MM.1S (cell line): ENCODE measurements at places on chromosomes 13 and 19.

DNA sequence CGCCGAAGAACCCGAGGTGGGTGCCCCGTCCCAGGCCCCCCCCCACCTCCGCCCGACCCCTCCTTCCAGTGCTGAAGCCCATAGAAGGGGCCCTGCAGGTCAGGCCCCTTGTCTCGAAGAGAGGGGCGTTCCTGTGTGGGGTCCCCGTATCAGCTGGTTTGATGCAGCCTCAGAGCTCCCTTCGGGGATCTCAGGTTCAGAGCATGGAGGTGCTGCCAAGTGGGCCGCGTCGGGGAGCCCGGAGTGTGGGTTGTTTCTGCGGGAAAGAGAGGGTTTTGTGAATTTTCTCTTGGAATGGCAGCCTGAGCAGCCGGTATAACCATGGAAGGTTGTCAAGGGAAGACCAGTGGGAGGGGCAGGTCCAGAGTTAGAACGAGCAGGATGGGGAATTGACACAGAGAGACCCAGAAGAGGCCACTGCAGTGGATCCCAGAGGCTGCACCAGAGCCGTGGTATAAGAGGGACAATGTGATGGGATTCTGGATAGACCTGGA lies 384 bp downstream of the TRAPPC2B start:
- DNase-seq = no peak

DNA sequence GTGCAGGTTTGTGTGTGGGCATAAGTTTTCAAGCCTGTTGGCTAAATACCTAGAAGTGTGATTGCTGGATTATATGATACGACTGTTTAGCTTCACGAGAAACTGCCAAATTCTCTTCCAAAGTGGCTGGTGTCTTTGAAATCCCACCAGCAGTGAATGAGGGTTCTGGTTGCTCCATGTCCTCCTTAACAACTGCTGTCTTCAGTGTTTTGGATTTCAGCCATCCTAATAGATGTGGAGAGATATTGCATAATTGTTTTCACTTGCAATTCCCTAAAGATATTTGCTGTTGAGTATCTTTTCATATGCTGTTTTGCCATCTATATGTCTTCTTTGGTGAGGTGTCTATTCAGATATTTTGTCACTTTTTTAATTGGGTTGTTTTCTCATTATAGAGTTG lies 390.5 kb downstream of the ZNF536 start:
- no peak for DNase-seq

GRCh38 chr13:23671897-23672296 lies 101.7 kb downstream of the TNFRSF19 start:
- no peak for DNase-seq

DNA sequence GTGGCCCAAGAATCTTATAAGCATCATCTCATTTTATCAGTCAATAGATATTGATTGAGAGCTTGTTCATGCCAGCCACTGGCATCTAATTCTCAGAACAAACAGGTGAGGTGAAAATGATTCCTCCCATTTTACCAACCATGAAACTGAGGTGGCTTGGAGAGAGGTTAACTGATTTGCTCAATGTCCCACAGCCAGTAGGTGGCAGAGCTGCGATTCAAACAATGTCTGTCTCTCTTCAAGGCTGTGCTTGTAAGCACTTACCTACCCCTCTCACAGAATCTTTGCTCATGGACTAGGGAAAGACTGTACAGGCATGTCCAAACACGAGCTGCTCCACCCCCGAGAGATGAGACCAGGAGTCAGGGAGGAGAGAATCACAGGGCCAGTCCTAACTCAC lies 21.5 kb upstream of the GSX1 start:
- peak; percentile 52 for DNase-seq

- DNase-seq = no peak
Measured at GRCh38 chr19:13100841-13101589, 1.6 kb downstream of the LYL1 start.

GRCh38 chr19:49767381-49767780 lies 580 bp downstream of the AP2A1 start:
- DNase-seq = no peak

- peak; percentile 40 for DNase-seq
Measured at GRCh38 chr19:14102756-14103155, 12.2 kb upstream of the SAMD1 start.

GRCh38 chr13:113897161-113897560 lies 33.3 kb upstream of the GAS6 start:
- peak; percentile 2 for DNase-seq

GRCh38 chr13:67351909-67352308 lies 121.8 kb upstream of the PCDH9 start:
- no peak for DNase-seq

GRCh38 chr13:98810746-98811145 lies 58.3 kb upstream of the SLC15A1 start:
- DNase-seq = no peak

DNA sequence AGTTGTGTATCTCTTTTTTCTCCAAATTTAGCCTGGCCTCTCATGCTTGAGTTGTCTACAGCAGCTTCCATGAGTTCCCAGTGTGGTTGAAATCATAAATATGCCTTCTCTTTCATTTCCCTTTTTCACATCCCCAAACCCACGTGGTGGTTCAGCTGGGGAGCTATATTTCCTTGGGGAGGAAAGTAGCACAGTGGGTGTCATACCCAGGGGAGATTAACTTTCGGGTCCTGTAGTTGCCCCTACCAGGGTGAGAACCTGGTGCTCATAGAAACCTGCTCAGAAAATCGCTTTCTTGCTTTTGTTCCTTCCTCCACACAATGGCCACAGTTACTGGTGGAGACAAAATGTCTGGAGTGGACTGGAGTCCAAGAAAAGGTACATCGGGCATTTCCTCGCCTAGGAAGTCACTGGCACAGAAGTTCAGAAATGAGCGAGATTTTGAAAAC lies 7.0 kb upstream of the LILRA4 start:
- DNase-seq = no peak

GRCh38 chr19:15438577-15438976 lies 11.2 kb downstream of the WIZ start:
- DNase-seq = no peak

GRCh38 chr19:40510526-40511115 lies 43.8 kb downstream of the SPTBN4 start:
- no peak for DNase-seq

- no peak for DNase-seq
Measured at GRCh38 chr19:31174948-31175347, 174.3 kb downstream of the TSHZ3 start.

DNA sequence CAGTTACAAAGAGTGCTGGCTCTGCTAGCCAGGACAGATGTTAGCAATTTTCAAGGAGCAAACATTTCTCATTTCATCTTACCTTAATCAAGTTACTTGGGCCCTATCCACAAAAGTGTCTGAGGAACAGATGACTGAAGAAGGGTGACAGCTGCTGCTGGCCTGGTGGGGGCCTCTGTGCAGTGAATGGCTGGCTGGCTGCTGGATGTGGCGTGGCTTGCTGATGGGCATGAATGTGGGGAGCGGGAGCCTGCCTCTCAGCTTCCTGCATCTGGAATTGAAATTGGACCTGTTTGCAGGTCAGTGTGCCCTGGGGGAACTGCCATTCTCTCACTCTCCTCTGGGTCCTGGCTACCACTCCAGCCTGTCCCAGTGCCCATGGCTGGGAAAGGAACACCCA lies 94.7 kb downstream of the RGCC start:
- no peak for DNase-seq

DNA sequence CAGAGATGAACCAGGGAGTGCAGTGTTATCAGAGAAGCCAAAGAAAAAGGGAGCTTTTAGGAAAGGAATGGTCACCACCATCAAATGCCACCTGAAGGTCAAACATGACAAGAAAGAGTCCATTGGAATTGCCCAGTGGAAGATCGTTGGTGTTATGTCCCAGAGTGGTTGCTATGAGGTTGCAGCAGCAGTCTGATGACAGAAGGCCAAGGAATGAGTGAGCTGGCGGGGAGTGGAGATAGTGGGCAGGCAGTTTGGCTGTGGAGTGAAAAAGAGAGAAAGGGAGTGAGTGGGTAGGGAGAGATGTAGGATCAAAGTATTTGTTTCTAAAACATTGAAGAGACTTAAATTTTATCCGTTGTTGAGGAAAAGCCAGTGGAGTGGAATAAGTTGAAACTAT lies 117.4 kb upstream of the WASF3 start:
- DNase-seq = no peak

DNA sequence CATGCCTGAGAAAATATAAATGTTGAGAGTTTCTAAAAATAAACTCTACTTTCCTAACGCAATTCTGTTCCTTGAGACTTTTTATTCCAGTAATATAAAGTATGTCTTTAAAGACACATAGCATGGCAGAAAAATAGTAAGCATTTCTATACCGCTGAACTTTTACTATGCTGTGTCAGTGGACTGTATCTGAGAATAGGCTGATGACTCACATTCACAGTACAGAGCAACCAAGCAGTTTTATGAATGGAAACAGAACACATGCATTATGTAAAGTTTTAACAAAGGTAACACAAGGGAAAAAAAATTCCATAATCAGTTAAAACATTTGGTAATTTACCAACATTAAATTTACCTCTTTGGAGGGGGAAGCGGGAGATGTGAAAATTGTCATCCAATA lies 38.4 kb downstream of the ZDHHC20 start:
- DNase-seq = no peak
